HT-29 (cell line): ENCODE measurements at places on chromosomes 5 and 9.

DNA sequence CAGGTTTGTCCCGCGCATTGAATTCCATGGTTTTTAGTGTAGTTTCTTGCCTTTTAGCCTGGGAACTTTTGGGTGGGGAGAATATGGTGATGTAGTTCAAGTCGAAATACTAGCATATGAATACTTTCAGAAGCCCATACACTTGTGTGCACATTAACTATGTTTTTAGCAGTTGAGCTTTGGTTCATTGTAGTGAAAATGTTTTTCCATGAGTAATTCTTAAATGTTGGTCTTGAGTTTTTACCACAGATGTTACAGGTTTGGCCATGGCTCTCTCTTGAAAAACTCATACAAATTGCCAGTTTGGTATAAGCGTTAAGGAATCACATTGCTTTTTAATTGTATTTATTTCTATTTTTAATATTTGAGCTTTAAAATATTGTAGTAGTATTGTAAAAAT, 45.6 kb downstream of the TRIO start:
- DNase-seq = no peak

GRCh38 chr9:16100537-16101091, 547.8 kb downstream of the CCDC171 start:
- DNase-seq = no peak

- DNase-seq = no peak
Observed at GRCh38 chr5:127375544-127376091, 85.0 kb downstream of the MEGF10 start.

- DNase-seq = no peak
Observed at GRCh38 chr9:132582276-132582785, at the start of gene BARHL1. Gene BARHL1 (plus strand): TSS chr9:132582606. CDS start chr9:132582798, 192 bp downstream.

GRCh38 chr5:171924493-171925122, 81.8 kb downstream of the FBXW11 start:
- no peak for DNase-seq

DNA sequence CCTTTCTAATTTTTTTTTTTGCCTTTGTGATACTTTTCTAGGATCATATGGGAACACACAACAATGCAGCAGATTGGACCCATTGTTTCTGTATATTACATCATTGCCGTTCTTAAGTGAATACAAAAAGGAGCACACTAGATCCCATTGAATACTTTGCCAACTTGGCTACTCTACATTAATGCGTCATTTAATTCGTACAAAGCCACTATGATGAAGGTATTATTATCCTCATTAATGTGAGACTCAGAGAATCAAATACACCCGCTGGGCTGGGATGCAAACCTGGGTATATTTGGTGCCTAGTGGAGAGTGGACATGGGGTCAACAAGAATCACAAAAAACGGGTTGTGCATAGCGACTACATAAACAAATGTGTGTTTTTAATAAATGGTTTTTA, 31.9 kb downstream of the OR2K2 start:
- DNase-seq = no peak

DNA sequence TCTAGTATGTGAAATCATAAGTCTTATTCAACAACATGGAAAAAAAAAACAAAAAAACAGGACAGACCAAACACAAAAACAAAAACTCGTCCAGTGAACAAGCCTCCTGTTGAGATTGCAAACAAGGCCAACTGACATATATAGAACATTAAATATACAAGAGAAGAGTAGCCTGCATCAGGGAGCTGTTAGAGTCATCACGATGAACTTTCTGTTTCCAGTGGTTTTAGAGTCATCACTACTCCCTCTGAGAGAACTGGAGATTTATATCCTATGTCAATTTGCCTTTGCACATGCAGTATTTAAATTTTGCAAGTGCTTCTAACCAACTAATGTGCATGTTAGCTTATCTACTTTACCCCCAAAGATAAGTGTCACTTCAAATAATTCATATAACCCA, 9.9 kb downstream of the SNCAIP start:
- DNase-seq = no peak

- no peak for DNase-seq
Observed at GRCh38 chr5:117271656-117272055, 697.0 kb upstream of the SEMA6A start.
